ENCODE measurements at places on chromosomes 1 and 21.
A peak's percentile ranks its signal among the peaks of the same experiment; 100 is the strongest.

DNA sequence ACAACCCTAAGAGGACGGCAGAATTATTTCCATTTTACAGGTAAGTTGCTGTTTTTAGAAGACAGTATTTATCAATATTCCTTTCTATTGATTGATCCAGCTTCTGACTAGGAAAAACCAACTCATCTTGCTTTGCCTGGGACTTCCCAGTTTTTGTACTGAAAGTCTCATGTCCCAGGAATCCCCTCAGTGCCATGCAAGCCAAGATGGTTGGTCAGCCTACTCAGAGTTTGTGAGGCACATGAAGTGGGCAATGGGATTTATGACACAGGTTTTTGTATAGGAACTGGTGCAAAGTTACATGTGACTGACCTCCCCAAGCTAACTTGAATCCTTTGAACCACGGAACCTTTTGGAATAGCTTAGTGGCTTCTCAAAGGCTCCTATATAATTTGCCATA, 45.5 kb downstream of the GNG12 start:
- peak; percentile 15 for DNase-seq

DNA sequence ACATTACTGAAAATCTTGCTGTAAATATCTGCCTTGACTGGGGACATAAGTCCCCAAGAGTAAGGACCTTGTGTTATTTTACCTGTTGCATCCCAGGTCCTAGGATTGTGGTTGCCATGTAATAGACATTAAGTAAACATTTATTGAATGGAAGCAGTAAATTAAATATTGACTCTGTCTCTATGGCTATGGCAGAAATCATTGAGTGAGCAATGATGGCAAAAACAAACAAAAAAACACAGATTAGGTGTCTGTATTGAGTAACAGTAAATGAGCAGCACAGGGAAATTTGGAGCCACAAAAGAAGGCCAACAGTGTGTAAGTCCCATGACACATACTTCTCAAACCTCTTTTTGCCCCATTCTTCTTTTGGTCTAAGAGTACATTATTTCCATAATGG, 240.4 kb downstream of the NFIA start:
- DNase-seq, result peak; percentile 81

DNA sequence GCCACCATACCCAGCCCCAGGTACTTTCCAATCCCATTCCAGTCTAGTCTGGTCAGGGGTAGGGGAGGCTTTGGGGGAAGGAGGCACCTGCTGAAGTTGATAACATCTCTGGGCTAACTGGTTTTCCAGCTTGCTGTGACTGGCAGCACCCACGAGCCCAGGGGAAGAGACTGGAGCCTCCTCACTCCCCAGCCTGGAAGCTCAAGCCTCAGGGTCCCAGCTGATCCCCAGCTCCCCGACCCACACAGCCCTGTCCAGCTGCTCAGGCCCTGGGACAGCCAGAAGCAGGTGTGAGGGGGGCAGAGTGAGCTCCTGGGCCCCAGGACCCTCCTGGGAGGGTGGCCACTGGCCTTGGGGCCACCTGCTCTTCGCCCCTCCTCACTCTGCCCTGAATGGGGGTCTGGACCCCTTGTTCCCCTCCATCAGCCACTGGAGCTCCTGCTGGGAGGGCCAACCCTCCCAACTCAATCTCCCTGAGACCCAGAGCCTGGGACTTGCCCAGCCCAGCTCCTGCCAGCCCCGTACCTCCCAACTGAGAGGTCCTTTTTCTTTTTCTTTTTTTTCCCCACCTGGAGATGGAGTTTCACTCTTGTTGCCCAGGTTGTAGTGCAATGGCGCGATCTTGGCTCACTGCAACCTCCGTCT, 23.5 kb upstream of the RNU1-4 start:
- DNase-seq, result no peak

DNA sequence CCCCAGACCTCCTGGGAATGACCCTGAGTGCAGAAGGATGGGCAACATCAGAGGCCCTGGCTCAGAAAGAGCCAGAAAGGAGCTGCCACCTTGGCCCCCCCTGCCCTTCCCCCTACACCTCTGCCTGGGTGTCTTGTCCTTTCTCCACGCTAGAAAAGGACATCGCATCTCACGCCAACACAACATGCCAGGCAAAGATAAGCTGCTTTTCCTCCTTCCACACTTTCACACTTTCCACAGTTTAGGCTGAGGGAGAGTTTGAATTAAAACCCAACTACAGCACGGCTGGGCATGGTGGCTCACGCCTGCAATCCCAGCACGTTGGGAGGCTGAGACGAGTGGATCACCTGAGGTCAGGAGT, 109.5 kb downstream of the SPSB1 start:
- DNase-seq, result no peak

DNA sequence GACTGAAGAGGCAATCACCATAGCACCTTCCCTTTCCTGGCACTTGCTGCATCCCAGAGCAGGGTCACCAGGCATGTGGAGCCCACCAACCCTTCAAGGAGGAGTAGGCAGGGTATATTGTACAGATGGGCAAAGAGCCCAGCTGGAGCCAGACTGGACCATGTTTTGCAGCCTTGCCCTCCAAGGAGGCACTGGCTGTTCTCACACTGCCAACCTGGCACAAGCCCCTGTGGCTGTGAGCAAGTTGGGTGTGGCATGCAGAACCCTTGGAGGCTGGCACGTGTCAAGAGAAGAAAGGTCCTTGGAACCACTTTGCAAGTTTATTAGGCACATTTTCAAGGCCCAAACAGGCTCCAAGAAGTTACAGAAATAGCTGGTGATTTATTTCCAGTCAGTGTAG, 146.4 kb downstream of the FOXD2 start:
- DNase-seq, result no peak

GRCh38 chr1:92909321-92909720, 51.9 kb downstream of the DIPK1A start:
- DNase-seq, result no peak

DNA sequence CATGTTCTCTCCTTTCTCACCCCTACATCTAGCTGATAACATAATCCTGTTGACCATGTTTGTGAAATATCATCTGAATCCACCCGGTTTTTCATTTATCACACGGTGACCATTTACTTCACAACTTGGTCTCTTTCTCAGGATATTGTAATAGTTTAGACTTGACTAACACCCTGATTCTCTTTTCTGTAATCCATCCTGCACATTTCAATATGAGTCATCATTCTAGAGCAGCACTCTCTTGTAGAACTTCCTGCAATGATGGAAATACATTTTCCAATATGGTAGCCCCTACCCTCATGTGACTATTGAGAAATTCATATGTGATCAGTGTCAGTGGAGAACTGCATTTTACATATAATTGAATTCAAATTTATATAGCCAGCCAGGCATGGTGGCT, 2.3 kb upstream of the JAM2 start:
- DNase-seq, result no peak

- no peak for DNase-seq
These were observed 22.2 kb upstream of the ERG start for GRCh38 chr21:38520511-38520910.

DNA sequence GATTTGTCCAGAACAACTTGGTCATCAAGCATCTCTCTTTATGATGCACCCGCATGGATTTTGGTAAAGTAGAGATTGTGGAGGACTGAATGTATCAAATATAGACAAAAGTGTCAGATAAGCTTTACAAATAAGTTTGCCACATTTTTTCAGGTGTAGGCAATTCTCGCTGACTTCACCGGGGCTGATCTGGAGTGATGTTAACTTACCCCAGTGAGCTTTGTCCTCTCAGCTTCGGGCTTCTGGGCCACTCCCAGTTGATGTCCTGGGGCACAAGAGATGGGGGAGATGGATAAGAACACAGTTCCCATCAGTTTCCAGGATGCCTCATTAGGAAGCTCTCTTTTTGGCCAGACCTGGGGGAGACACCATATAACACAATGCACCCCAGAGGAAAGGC, 117.7 kb downstream of the ETS2 start:
- no peak for DNase-seq

- no peak for DNase-seq
These were observed 10.0 kb downstream of the FAM163A start for GRCh38 chr1:179753061-179753460.

- DNase-seq, result peak; percentile 63
These were observed 10.9 kb upstream of the EDN2 start for GRCh38 chr1:41495210-41495948.
